ENCODE measurements at places on chromosomes 16 and 17. TPM values are rescaled to one million over a fixed set of nuclear protein-coding genes. Genes with fewer than 3 reads are reported as not detected.

The MARVELD3 gene
- polyA plus RNA-seq, result 11.6 TPM

The NPIPB6 gene
- 0.77 TPM for polyA plus RNA-seq

The TBC1D3E gene
- not detected for polyA plus RNA-seq

The CCL4L2 gene
- polyA plus RNA-seq, result 0.16 TPM

The NPIPA5 gene
- 57.9 TPM for polyA plus RNA-seq

The GSDMA gene
- polyA plus RNA-seq, result not detected

The OTOA gene
- polyA plus RNA-seq, result not detected

The PRSS27 gene
- 2.0 TPM for polyA plus RNA-seq

The MYH10 gene
- 11.1 TPM for polyA plus RNA-seq

The OTOP2 gene
- not detected for polyA plus RNA-seq

The IL17C gene
- 0.14 TPM for polyA plus RNA-seq

The ZNF785 gene
- polyA plus RNA-seq, result 6.3 TPM

The TCAP gene
- polyA plus RNA-seq, result 1.1 TPM

The SLC16A5 gene
- polyA plus RNA-seq, result 7.8 TPM

The CDK3 gene
- polyA plus RNA-seq, result 34.7 TPM

The ITGB3 gene
- 0.09 TPM for polyA plus RNA-seq

The CDK5R1 gene
- 1.5 TPM for polyA plus RNA-seq

The NME3 gene
- polyA plus RNA-seq, result 232 TPM

The KCNH6 gene
- 12.5 TPM for polyA plus RNA-seq

The CDH13 gene
- 0.12 TPM for polyA plus RNA-seq

The NLGN2 gene
- 7.4 TPM for polyA plus RNA-seq

The KIFC3 gene
- polyA plus RNA-seq, result 277 TPM

The IRX5 gene
- polyA plus RNA-seq, result 0.26 TPM

The PPP4C gene
- 53.7 TPM for polyA plus RNA-seq

The CBFA2T3 gene
- 8.7 TPM for polyA plus RNA-seq

The DNAJA3 gene
- 20.3 TPM for polyA plus RNA-seq
